ENCODE measurements at places on chromosomes 16 and 17.

DNA sequence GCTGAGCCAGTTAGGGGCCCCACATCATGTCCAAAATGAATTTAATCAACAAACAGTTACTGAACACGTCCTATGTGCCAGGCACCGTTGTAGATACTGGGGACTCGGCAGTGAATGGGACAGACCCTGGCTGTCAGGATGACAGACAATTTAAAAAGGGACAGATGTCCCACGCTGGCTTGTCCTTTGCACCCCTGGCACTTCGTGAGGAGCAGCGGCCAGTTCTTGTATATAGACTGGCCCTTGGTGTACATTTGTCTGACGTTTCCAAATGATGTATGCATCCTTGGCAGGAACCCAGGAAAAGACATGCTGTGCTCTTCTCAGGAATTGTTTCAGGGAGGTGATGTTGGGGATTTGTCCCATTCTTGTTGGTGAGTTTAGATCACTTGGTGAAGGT, 21.1 kb downstream of the IL4R start:
- no peak for DNase-seq

DNA sequence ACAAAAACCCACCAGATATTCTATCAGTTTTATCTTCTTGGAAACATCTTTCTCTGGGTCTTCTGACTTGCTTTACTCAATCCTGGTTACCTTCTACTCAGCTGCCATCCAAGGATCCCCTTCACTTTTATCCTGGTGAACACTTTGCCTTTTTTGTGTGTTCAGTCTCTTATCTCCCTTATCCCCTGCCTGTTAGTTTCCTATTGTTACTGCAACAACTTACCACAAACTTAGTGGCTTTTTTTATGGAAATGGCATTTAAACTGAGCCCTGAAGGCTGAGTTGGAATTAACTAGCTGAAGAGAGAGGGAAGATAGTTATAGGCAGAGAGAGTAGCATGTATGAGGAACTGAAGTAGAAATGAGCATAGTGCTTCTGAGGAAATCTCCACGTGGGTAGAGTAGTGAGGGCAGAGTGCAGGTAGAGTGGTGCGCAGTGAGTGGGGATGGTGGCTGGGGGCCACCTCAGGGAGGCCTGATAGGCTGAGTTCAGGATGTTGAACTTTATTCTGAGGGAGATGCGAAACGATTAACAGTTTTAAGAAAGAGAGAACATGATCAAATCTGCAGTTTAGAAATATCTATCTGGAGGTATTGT, 26.3 kb downstream of the TANGO6 start:
- no peak for DNase-seq

GRCh38 chr17:15501793-15502192, 34.4 kb upstream of the CDRT4 start:
- no peak for DNase-seq

DNA sequence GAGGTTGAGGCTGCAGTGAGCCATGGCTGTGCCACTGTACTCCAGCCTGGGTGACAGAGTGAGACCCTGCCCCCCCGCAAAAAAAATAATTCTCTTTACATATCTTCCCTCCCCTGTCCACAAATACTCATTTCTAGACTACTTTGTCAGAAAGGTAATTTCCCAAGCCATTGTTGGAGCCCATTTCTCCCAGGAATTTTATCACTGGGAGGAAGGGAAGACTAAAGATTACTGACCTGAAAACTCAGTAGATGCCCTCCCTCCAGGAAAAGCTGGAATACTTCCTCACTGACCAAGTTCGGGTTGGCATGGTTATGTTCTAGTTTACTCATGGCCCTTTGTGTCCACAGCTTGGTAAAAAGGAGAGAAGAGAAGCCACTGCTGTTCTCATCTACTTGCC, 4.1 kb downstream of the CALCOCO2 start:
- DNase-seq, result no peak

- no peak for DNase-seq
These were observed 334.1 kb upstream of the XYLT1 start for GRCh38 chr16:17804857-17805256.

DNA sequence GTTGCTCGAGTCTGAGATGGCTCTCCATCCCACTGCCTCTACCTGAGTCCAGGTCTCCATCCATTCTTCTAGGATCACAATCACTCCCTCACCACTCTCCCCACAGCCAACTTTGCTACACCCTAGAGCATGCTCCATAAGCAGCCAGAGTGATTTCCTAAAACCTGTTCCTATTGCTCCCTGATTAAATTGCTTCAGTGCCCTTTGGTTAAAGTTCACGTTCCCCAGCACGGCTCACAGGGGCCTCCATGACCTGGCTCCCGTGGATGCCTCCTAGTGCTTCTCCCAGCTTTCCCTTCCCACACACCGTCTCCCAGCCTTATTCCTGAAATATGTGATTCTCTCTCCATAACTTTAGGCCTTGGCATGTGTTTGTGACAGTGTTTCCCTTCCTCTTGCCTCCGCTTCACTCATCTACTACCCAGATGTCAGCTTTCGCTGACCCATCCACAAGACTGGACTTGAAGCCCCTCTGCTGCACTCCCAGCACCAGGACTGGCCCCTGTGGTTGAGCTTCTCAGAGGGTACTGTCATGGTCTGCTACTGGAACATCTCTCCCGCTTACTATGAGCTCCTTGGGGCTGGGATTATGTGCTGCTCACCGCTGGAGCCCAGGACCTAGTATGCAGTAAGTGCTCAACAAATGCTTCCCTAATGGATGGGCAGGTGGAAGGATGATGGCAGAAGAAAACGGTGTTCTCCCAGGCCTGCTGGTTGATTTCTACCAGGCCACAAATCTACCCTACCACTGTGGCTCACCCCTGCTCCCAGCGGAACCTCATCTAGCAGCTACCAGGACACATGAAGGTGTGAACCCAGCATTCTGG, 17.9 kb downstream of the MYO18A start:
- no peak for DNase-seq

DNA sequence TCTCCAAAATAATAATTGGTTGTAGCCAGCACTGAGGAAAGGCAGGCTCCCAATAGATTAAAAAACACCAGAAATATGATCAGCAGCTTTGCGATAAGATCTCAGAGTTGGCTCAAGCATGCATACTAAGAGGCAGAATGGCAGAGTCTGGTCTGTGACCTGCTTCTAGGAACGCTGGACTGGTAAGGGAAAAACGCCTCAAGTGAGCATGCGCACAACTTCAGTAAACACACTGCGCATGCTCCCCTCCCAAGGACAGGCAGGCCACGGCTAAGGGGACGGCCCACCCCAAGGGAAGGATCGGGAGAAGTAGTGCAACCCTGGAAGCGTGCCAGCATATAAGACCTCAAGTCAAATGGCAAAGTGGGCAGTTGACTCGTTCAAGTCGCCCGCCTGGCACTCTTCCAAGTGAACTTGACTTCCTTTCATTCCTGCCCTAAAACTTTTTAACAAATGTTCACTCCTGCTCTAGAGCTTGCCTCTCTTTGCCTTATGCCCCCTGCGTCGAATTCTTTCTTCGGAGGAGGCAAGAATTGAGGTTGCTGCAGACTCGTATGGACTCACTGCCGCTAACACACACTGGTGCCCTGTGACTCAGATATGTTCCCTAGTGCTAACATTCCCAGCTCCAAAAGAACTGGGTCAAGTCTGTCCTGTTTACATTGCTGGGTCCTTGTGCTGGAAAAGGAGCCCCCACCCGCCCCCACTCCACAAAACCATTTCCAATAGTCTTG, 22.4 kb upstream of the PRM1 start:
- no peak for DNase-seq

- no peak for DNase-seq
These were observed 1.0 kb downstream of the SDK2 start for GRCh38 chr17:73643001-73643851.

DNA sequence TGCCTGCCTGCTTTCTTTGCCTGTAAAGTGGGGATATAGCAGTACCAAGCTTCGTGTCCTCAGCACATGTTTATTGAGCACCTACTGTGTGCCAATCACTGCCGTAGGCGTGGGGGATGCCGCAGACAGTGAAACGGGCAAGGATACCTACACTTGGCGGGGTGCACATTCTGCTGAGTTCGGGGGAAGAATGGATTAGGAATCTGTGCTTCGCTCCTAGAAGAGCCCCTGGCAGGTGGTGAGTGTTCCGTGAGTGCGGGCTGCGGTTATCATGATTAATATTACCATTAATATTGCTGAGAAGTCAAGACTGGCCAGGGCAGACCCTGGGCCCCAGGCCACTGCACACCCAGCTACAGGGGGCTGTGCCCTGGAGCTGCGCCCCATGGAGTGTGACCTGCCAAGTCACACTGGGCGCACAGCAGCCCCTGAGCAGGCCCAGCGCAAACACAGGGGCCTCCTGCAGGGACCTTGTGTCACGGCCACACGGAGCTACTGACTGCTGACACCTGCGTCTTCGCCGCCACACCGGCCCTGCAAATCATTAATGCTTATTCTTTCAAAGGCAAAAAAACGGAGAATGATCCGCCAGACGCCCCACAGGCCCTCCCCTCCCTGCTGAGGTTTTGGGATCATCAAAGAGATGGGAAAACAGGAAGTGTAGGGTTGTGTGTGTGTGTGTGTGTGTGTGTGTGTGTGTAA, 213.4 kb upstream of the GSE1 start:
- no peak for DNase-seq

DNA sequence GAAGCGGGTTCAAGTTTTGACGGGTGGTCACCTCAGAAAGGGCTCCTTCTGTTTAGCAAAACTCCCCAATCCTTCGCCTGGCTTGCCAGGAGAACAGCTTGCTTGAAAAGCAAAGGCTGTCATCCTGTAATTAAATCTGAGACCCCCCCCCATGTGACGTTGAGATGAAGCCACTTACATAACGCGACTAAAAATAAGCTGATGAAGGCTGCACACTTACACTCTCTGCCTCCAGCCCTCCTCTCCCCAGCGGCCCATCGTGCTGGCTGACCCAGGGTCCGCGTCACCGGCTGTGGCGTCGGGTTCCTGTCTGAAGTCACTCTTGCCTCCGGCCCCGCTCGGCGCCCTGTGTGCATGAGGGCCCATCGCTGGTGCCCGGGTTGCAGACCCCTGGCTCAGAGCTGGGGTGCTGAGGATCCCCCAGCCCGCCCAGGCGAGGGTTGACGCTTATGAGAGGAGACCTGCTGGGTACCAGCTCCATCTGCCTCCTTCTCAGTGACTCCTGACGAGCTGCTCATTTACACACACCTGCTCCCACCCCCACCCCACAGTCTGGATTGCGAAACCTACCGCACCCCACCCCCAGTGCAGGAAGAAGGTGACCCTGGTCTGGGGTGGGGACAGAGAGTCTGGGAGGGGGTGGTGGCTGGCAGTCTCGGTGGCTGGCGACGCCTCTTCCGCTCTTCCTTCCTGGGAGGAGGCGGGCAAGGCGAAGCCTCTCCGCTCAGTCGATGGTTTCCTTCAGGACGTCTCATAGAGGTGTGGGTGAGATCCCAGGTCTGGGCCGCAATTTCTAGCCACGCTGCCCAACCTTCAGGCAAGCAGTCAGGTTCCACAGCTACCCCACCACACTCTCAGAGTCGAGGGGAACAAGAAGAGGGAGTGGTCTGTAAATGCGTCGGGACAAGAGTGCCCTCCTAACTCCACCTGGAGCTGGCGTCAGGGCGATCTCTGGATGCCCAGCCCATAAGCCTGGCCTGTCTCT, 3.1 kb upstream of the BAIAP2 start:
- no peak for DNase-seq

DNA sequence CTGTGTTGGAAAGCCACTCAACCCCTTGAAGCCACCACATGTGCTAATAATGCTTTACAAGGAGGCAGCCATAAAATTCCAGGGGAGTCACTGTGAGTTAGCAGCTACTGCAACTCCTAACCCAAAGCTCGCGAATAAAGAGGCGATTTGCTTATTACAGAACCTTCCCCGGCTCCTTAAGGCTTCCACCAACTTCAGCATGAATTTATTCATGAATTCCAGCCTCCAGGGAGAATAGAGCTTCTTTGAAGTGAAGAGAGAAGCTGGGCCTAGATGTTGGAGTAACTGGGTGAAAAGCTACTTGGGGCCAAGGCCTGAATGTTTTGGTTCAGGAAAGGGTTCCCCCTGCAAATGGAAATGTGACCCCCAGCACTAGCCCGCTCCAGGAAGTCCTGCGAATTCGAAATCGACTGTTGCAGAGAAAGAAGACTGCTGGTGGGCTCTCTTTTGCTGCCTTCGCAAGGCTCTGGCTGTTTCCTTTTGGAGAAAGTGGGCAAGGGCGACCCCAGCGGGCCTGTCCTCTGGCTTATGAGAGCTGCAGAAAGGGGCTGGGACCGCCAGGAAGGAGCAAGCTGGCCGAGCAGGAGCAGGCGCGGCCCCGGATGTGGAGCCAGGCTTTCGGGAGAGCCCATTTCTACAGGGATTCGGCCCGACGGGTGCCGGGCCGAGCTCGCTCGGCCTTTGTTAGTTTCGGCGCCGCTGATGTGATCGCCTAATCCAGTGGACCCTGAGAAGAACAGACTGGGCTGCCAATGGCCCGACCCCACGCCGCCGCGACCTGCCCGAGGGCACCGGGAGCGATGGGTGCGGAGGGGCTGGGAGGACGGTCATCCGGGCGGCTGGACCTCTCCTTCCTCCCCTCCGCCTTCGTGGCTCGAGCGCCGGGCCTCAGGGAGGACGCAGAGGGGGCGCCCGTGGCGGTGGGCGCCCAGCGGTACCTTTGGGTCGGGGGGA, 7.6 kb downstream of the CBX8 start:
- DNase-seq, result no peak

DNA sequence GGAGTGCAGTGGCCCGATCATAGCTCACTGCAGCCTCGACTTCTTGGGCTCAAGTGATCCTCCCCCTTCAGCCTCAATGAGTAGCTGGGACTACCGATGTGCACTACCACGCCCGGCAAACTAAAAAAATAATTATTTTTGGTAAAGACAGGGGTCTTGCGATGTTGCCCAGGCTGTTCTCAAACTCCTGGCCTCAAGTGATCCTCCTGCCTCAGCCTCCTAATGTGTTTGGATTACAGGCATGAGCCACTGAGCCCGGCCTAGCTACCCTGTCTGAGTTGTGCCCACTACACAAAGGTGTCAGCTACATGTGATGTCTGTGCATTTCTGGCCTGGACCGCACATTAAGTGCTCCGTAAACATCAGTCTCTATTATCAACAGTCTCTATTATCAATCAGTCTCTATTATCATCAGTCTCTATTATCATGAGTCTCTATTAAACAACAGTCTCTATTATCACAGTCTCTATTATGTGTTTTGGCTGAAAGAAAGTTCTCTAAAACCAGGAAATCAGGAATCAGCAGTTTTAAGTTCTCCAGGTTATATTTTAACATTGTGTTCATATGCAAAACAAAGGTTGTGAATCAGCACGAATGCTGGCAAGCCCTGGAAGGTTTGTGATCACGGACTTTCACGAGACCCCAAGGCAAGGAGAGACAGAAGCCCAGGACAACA, 721 bp upstream of the WWOX start:
- DNase-seq, result no peak

- DNase-seq, result no peak
These were observed 31.3 kb upstream of the C1QL1 start for GRCh38 chr17:44999433-44999832.

DNA sequence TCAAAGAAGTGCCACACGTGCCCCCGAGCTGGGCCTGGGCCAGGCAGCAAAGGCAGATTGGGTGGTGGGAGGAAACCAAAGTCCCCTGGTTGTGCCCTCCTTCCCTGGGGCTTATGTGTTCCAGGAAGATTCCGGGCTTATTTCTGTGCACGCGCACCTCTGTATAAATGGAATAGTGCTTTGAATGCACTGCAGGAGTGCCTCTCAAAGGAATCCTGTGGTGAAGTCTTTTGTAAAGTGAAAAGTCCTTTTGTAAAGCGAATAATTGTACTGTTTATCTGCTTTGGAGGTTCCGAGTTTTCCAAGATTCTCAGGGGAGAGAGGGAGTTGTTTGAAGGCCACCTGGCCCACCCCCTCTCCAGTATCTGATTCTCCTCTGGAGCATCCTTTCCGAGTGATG, 26.8 kb downstream of the C17orf75 start:
- no peak for DNase-seq
